Globus pallidus (tissue), 1 donor: ENCODE measurements at places on chromosomes 3 and 15.

DNA sequence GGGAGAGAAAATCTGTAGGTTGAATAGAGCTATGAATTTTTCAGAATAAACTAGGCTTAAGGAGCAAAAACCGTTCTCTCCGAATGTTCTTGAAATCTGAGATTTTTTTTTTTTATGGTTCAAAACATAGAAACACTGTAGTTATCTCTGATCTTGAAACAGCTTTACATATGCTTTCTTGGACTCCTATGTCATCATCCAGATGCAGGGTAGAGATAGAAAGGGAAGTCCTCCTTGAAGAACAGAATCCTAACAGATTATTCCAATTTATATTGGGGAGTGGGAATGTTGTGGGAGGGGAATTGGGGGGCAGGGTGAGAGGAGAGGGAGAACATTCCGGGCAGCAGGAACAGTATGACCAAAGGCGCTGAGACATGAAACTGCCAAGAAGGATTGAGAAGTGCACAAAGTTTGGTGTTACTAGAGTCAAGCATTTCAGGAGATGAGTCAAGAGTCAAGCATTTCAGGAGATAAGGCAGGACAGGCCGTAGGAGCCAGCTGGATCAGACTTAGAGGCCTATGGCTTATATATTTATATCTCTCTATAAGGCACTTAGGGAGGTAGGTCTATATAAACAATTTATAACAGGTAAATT, 21.9 kb upstream of the ST3GAL6 start:
- DNase-seq = no peak

DNA sequence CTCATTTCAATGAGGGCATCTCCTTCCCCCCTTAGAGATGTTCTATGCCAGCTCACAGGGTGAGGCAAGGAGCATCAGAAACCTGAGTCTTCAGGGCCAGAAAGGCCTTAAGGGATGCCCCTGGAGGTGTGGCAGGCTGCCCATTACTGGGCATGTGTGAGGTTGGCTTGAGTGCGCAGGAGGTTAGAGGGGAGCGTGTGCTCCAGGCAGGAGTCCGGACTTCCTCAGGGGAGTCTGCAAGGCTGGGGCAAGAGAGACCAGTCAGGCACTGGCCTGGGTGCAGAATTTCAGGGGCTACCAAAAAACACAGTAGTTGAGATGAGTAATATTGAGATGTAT, 1.9 kb downstream of the LOXL1 start:
- no peak for DNase-seq

DNA sequence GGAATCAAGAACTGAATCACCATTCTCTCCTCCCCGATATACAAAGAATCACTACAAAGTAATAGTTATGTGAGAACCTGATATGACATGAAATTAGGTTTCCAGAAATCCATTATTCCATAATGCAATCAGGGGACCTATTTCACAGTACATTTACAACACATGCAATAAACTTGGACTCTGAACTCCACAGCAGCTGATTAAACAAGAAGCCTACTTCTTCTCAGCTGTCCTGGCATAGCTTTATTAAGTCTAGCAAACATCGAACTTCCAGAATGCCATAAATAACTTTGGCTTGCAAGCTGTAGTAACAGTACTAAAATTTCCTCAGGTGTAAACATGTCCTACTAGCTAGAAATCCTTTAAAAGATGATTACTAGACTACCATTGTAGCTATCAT, 17.8 kb downstream of the PDCD10 start:
- DNase-seq = no peak

GRCh38 chr3:188200481-188200880, 46.5 kb downstream of the LPP start:
- no peak for DNase-seq

DNA sequence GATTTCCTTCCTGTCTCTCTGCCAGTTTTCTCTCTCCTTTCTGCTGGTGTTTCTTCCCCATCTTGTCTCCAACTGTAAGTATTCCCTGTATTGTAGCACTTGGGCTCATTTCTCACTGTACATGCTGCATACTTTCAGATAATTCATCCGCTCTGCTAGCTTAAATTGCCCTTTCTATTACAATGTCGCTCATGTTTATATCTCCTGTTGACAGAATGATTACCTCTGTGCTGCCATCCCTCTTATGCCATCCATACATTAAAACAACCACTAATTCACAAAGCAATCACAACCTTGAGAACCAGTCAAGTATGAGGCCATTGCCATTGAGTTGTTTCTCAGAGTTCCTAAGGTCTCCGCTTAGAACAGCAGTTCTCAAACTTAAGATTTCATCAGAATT, 107.5 kb upstream of the SOX2 start:
- DNase-seq = no peak

DNA sequence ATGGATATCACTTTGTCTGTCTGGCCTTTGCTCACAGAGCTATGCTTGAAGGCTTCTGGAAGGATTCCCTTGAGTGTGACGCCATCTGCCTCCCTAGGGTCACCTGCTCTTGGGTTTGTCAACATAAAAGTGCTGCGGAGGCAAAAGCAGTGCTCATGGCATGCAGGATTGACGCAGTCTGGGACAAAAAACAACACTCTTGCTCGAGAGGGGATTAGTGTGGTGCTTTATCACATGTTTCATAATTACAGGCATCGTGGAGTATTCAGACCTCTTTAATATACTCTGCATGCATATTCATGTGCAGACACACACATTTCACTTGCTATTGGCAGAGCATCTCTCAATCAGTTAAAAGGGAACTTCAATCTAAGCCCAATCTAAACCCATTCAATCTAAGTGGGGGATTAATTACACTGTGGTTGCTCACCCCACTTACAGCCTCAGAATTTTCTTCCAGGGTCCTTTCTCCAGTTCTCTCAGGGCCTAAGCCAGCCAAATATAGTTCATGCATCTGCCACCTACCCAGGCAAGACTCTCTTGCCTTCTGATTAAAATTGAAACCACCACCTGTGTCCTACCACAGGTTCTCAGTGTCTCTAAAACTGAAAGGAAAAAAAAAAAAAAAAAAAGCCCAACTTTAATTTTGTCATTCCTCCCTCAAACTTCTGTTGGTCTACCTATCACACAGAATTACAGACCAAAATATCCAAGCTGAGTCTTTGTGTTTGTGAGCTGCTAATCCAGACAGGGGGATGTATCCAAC, 75.6 kb downstream of the BFSP2 start:
- no peak for DNase-seq

GRCh38 chr3:45367453-45367871, 20.9 kb upstream of the LARS2 start:
- DNase-seq = no peak

DNA sequence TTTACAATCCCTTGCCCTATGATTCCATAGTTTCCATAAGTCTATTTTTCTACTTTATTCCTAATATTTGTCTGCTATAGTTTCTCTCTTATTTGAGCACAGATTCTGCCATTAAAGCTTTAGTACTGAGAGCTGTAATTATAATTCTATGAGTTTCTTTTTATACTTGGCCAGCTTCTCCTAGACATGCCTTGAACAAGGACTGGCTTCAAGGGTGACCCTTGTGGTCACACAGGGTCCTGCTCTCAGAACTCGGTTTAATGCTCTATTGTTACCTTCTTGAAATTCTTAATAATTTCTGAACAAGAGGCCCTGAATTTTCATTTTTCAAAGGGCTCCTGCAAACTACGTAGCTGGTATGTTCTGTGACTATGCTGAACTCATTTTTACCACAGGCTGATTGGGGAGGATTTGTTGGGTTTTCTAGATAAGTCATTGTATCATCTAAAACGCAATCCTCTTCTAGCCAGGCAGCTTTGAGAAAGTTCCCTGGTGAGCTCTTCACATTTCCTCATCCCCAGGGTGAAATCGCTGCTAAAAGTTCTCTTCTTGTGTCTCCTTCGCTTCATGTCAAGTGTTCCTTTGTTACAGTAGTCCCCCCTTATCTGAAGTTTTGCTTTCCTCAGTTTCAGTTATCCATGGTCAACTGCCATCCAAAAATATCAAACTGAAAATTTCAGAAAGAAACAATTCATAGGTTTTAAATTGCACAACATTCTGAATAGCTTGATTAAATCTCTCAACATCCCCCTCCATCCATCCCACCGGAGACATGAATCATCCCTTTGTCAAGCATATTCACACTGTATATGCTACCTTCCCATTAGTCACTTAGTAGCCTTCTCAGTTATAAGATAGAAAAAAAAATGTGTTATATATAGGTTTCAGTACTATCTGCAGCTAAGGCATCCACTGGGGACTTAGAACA, 12.6 kb upstream of the PLCL2 start:
- DNase-seq = no peak

- DNase-seq = no peak
These were observed 328.8 kb downstream of the ARPP21 start for GRCh38 chr3:35968043-35968622.

DNA sequence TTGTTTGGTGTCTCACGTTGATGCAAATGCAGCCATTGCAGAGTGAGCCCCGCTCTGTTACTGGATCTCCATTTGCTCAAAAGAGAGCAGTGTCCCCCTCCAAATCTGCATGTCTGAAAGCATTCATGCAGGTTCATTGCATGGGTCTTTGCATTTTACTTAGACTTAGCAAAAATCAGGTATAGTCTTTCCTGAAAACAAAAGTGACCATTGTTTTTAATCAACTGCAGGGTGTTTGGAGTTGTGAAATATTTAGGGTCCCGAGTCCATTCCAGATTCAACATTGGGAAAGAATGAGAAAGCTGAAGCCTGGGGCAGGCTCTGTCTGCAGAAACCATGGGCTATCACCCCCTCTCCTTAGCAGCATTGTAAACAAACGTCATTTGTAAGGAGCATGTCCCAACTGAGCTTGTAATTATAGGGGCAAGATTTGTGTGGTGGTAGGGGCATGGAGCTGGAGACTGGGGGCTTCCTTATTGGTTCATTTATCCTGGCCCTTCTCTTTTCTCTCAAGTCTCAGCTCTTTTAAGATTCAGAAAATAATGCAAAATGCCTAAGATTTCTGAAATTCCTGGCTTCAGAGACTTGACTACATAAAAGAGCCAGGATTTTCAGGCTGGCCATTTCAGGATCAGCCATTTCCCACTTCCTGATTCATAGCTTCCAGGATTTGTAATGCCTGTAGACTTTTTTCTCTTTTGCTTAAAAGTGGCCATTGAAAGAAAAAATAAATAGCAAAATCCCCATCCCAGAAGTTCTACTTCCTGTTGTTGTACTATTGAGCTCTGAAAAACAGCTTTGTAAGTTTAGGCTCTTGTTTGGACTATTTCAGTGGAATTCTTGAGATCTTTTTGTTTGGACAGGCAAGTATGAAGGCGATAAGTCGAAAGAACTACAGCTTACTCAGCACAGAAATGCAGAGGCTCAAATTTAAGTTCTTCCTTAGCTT, 23.0 kb downstream of the IGF1R start:
- no peak for DNase-seq

- no peak for DNase-seq
These were observed 352.0 kb downstream of the GAP43 start for GRCh38 chr3:115975353-115975752.

DNA sequence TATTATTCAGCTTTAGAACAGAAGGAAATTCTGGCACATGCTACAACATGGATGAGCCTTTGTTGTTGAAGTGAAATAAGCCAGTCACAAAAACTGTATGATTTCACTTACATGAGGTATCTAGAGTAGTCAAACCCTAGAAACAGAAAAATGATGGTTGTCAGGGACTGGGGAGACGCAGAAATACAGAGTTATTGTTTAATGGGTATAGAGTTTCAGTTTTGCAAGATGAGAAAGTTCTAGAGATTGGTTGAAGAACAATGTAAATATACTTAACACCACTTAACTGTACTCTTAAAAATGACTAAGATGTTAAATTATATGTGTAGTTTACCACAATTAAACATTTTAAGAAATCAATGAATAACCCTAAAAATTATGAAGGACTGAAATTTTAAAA, 15.8 kb downstream of the SPTSSB start:
- DNase-seq = no peak

GRCh38 chr3:96776818-96777217, 37.6 kb upstream of the EPHA6 start:
- DNase-seq = no peak

GRCh38 chr3:78666470-78666800, 1101.4 kb downstream of the ROBO1 start:
- no peak for DNase-seq

DNA sequence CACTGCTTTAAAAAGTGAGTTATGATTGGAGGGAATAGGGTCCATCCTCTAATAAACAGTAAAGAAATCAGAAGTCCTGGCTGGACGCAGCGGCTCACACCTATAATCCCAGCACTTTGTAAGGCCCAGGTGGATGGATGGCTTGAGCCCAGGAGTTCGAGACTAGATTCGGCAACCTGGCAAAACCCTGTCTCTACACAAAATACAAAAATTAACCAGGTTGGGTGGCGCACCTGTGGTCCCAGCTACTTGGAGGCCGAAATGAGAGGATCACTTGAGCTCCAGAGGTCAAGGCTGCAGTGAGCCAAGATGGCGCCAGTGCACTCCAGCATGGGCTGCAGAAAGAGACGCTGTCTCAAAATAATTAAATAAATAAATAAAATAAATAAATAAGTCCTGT, 171.2 kb downstream of the POTEB3 start:
- DNase-seq = no peak

GRCh38 chr3:124923833-124924232, 10.7 kb downstream of the MUC13 start:
- no peak for DNase-seq

- no peak for DNase-seq
These were observed 39.6 kb downstream of the MAP3K13 start for GRCh38 chr3:185402561-185402960.

DNA sequence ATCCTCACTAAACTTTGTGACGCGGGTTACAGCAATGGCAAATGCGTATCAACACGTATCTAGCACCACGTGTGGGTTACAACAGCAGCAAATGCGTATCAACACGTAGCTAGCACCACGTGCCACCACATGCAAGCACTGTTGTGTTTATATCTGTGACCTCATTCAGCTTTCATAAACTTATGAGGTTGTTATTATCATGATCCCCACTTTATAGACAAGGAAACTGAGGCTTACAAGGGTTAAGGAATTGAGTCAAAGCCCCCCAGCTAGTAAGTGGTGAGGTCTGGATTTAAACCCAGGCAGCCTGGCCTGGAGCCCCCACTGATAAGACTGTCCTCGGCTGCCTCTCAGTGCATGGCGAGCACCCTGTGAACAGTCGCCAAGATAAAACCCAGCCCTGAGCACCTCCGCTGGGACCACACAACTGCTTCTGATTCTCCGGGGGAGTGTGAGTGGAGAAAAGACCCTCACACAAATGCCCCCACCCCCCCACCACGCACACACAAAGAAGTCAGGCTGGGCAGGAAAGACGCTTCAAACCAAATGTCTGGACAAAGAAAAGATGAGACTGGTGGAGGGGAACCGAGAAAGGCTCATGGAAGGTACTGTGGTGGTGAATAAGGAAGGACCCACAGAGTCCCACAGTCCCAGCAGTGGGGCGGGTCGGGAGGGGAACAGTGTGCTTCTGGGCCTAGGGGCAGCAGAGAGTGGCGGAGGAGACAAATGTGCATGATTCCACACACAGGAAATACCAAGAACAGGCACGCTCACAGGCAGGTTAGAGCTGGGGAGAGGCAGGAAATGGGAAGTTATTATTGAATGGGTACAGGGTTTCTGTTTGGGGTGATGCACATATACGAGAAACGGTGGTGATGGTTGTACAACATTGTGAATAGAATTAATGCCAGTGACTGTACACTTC, 173.4 kb downstream of the XXYLT1 start:
- no peak for DNase-seq
